T-helper 1 cell (primary cell): ENCODE measurements at places on chromosomes 11 and 22.
A peak's percentile ranks its signal among the peaks of the same experiment; 100 is the strongest.

GRCh38 chr22:50247748-50248147 is 2.9 kb upstream of the TUBGCP6 start:
- DNase-seq: peak; percentile 52

- no peak for DNase-seq
These were observed 9.1 kb downstream of the UCP3 start for GRCh38 chr11:73999581-74000306.

DNA sequence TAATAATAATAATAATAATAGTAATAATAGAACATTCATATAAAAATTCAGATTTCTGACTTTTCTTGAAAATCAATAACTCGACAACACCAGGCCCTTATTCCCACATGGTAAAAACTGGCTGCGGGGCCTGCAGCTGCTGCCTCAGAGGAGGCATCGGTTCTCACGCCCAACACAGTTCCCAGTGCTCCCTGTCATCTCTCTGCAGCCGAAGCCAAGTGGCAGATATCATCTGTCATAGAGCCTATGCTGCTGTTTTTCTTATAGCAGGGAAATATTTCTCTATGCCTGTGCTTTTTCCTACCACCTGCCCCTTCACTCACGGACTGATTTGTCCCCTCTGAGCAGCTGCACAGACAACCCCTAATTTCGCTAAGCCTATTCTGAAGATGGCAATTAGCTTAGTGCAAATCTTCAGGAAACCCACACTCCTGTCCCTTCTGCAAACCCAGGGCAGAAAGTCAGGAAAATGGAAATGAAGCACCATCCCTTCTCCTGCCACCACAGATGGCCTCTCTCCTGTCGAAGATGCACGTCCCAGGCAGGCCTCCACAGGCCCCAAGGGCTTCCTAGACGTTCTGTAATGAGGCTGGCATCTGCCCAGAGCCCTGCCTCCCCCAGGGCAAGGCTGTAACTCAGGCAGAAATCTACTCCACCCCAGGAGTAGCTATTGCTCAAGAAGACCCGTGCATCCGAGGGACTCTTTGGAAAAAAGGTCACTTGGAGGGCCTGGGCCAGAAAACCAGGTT is 66.7 kb downstream of the SYN3 start:
- DNase-seq: no peak

DNA sequence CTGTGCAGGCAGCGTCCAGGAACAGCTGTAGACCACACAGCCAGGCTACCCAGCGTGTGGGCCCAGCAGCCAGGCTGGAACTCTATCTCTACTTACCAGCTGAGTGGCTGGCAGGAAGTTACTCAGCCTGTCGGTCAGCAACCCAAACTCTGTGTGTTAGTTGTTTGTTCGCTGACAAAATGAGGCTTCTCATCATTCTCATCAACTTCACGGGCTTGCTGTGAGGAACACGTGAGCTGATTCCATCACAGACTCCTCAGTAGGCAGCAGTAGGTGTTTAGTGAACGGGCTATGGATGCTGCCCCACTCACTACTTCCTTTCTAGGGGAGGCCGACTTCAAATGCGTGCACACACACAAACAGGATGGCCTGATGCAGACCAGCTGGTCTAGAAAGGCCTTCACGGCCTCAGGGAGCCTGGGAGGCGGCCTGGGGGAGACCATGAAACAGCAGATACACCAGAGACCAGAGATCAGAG is 830 bp upstream of the SPDYC start:
- no peak for DNase-seq

DNA sequence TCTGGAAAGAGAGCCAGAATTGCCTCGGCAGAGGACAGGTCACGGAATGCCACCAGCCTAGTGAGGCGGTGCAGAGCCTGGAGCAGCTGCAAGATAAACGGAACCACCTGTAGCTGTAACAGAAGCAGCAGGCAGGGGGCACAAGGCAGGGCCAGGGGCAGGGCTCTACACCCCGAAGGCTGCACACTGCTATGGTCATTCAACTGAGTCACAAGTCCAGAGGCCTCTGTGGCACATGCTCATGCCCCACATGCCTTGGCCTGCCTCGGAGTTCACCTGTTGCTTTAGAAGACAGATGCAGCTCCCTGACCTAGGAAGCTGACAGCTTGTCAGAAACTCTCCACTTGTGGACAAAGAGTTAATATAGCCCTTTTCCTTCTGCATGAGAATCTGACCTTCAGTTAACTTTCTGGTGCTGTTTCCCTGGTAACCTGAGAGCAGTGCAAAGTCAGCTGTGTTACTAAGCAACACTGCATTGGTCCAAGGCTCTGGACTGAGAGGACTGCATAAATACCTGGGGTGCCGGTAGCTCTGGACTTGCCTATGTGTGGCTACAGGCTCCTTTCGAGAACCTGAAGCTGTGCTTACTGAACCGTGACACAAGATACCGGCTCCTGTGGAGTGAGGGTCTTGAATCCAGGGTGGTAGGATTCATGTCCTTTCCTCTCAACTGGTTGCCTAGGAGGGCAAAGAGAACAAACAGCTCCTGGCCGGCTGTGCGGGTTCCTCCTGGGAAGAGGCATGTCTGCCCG is 10.5 kb downstream of the COMMD9 start:
- no peak for DNase-seq
